ENCODE measurements at places on chromosomes 11 and 22.

GRCh38 chr22:47259990-47260389 is 497.5 kb downstream of the TBC1D22A start:
- DNase-seq = no peak

DNA sequence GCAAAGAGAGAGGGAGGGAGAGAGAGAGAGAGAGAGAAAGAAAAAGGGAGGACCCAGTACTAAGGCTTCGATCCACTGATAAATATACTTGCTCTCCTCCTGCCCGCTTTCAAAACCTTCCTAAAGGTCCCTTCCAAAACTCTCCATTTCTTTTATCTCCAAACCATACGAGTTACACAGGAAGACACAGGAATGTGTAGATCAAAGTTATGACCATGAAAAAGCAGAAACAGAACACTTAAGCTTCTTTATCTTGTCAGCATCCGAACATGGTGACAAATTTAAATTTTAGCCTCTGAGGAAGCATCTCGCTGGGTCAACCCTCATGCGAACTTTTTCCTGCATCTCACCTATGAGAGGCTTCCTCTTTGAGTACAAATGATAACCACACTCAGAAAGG is 29.2 kb upstream of the POGLUT3 start:
- DNase-seq = no peak

GRCh38 chr11:84289381-84289906 is 1003.3 kb upstream of the CCDC90B start:
- DNase-seq = peak; percentile 80

- DNase-seq = no peak
Measured at GRCh38 chr11:116970485-116971292, 127.5 kb downstream of the SIK3 start.

- no peak for DNase-seq
Measured at GRCh38 chr11:59801160-59801706, 9.3 kb downstream of the MRPL16 start.

GRCh38 chr11:61146416-61146815 is 14.8 kb downstream of the VPS37C start:
- no peak for DNase-seq

DNA sequence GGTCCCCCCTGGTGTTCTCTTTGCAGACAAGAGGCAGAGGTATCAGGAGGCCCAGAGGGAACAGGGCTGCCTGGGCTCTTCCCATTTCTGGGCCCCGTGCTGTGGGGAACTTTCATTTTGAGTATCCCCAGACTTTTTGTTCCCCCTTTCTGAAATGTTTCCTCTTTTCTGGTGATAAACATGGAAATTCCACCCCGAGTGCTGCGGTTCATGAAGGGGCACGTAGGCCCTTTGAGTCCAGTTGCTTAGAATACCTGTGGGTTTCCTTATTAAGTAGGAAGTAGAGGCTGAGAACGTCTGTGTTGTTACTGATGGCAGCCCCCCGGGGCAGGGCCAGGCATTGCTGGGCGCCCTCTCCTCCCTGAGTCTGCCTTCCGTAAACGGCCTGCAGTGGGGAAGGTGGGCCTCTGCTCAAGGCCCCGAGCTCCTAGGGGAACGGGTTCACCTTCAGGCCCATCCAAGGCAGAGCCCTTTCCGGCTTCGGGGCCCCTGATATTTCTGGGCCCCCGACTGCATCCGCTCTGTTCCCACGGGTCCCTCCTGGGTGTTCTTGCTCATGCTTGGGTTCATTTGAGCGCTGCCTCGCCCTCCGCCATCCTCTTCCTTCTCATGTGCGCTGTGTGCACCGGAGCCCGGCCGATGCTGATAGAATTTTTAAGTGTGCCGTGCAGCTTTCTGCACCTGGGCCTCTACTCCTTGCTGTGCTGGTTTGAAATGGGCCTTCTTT is 12.0 kb downstream of the TBC1D22A start:
- no peak for DNase-seq

DNA sequence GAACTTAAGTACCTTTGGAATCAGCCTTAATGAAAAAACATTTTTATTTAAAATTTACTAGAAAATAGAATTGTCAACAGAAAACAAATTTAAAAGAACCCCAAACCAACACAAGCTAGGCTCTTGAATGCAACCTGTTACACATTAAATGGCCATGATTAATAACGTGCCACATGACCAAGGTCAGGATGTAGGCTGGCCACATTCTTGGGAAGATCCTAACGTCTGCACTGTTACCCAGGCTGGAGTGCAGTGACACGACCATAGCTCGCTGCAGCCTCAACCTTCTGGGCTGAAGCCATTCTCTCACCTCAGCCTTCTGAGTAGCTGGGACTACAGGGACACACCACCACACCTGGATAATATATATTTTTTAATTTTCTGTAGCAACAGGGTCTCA is 126.4 kb upstream of the APOA1 start:
- DNase-seq = no peak

GRCh38 chr22:20019661-20020532 is 1.0 kb upstream of the TANGO2 start:
- DNase-seq = no peak

DNA sequence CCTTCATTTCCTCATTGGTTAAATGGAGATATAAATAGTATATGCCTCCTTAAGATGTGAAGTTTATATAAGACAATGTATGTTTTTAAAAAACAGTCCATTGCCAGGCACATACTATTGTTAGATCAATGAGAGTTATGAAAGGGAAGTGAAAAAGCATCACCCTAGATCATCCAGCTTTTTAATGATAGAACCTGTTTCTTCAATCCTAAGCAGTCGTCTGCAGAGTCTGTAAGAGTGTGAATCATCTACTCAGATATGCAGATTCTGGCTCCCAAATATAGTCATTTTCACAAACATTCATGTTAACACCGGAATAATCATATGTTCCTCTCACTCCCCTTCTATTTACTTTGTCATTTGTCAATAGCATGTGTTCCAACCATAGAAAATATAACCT is 65.3 kb upstream of the SLN start:
- DNase-seq = no peak

GRCh38 chr11:92125321-92125720 is 99.3 kb upstream of the FAT3 start:
- DNase-seq = no peak

DNA sequence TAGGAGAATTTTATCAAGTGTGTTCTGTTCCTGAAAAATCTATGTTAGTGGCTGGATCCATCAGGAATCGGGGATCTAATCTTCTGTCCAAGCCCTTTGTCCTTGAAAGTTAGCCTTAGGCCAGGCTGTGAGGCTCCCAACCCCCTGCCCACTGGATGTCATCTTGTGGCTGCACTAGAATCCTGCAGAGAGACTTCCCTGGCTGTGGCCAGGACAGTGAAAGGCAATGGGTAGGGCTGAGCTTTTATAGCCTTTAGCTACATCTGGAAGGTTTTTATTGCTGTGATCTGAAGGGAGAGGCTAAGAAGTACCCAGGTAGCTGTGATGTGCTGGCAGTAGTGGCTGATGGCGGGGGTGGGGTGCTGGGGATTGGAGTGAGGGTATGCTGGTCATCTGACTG is 2.1 kb downstream of the OAF start:
- no peak for DNase-seq

GRCh38 chr11:1567052-1567720 is 4.9 kb downstream of the DUSP8 start:
- DNase-seq = no peak

DNA sequence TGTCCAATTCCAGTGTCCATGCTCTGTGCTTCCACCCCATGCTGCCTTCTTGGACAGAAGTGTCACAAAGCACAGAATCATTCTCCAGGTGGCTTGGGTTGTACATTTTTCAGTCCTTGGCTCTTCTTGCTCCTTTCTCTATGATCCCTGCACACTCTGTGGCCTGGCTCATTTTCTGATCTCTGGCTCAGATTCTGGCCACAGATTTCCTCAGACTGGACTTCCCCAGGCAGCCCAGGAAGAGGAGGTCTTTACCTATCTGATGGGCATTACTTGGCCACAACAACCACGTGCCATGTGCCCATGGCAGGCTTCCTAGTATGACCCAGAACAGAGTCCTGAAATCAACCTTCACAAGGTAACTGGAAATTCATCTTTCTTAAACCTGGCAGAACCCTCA is 27.2 kb downstream of the SYTL2 start:
- DNase-seq = no peak

- no peak for DNase-seq
Measured at GRCh38 chr22:21025266-21025665, 7.1 kb downstream of the SLC7A4 start.

DNA sequence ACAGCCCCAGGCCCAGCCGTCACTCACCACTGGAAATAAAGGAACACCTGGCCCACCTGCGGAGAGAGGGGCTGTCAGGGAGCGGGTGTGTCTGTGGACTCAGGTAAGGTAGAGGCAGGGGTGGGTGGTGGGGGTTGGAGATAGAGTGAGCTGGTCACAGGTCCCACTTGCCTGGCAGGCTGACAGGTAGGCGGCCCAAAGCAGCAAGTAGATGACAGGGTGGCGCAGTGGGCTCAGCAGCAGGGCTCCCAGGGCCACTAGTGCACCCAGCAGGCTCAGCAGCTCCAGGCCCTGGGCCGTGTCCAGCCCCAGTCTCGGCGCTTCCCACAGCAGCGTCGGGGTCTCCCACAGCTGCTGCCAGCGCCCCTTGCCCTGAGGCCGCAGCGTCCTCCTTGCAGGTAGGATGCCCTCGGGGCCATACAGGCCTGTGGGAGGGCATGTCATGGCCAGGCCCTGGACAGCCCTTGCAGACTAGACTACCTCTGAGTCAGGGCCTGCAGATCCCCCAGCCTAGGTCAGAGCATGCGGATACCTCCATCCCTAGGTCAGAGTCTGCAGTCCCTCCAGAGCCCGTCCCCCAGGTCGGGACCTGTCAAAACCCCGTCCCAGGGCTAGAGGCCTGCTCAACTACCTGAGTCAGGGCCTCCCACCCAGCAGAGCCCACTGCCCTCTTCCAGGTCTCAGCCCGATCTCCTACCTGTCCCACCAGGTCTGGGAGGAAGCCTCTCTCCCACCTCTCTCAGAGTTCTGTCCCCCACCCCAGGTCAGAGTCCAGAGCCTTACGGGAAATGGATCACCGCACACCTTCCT is 686 bp downstream of the LMF2 start:
- no peak for DNase-seq

DNA sequence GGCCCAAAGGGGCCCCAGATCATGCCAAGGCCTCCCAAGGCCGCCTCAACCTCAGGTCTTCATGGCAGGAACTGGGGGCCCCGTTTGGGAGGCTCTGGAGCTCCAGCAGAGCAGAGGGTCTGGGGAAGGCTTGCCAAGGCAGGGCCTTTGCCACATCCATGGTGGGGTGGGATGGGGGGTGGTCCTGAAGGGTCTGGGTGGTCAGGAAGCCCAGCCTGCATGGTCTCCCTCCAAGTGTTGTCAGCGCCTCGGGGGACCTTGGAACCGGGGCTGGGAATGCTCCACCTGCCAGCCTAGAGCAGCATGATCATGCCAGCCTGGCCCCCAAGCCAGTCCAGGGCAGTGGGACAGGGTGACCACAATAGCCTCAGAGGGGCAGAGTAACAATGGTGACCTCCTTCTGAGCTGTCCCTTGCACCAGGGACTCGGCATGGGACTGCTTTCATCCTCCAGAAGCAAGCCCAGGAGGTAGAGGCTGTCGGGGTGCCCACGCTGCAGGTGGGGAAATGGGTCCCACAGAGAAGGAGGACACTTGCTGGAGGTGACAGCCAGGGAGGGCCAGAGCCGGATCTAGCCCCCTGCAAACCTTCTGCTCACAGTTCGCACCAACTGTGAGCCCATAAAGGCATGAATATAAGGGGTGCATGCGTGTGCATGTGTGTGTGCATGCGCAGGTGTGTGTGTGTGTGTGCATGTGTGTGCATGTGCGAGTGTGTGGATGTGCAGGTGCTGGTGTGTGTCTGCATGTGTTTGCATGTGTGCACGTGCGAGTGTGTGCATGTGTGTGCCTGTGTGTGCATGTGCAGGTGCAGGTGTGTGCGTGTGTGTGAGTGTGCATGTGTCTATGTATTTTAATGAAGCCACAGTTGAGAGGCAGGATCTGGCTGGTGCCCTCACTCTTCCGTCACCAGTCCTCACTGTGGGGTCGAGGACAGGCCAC is 63.8 kb downstream of the MYEOV start:
- DNase-seq = no peak

DNA sequence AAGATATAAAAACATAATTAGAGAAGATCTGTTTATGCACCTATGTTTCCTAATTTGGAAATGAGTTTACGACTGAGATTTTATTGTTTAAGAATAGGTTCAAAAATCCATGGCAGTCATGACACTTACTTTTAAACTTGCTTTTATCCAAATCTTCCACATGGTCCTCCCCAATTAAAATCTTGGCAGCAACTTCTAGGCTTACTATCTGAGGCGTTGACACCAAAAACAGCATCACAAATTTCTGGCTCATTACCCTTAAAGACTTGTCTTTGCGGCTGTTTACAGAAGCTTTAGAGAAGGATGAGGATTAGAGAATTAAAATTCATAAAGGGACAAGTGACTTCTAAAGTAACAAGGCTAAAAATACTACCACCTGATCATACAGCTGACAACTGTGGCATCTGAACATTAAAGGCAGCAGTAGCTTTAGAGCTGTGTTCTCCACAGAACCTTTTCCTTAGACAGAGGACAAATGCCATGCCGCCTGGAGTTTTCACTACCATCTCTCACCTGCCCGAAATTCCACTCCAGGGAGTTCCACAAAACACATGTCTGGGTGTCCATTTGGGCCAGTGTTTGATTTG is 6.4 kb downstream of the E2F8 start:
- DNase-seq = no peak

DNA sequence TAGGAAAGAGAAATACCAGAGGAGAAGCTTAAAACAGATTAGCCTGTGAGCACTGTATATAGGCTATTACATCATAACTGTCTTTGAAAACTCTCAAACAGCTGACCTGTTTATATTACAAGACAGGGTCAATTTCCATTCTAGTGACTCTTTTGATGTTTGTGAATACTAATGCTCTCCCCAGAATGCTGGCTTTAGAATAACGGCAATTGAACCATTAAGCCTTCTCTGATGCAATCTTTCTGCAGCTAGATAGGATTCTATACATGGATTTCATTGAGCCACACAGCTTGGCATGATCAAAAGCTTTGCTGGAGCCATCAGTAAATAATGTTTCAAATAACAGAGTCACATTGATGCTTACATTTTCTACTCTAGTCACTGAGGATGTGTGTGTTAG is 122.7 kb upstream of the FAT3 start:
- DNase-seq = no peak
